Stimulated activated CD8-positive, alpha-beta memory T cell treated with anti-CD3 and anti-CD28 coated beads, Interleukin-15, amount 100 ng/mL, for 4 hours (primary cell): ENCODE measurements at places on chromosomes 7 and 10.

DNA sequence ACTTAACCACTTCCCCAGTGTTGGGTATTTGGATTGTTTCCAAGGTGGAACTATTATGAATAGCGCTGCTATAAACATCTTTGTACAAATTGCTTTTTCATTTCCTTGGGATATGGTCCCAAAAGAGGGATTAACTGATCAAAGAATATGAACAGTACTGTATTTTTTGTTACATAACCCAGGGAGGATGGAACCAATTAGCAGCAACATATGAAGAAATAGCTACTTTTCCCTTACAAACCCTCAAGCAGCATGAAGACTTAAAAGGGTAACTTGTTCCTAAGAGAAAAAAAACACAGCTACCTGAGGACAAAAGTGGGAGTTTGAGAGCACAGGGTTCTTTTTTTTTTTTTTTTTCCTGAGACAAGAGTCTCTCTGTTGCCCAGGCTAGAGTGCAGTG lies 13.1 kb upstream of the TLX1 start:
- no peak for DNase-seq

DNA sequence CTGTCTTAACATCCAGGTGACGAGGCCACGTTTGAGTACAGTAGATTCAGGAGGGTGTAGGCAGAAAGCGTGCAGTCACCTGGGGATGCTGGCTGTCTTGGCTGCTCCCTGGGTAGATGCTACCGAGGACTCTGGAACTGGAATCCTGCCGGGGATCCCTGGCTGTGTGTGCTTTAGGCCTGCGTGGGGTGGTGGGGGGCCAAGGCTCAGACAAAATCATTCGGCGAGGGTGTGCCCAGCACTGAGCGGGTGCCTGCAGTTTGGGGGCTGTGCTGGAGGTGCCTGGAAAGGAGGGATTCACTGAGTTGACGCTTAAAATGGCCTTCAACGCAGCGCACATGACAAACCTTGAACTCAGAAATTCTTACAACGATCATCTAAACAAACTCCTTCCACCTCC lies 93.5 kb upstream of the PODXL start:
- no peak for DNase-seq

- no peak for DNase-seq
Measured at GRCh38 chr10:66882271-66882670, 43.6 kb upstream of the LRRTM3 start.

DNA sequence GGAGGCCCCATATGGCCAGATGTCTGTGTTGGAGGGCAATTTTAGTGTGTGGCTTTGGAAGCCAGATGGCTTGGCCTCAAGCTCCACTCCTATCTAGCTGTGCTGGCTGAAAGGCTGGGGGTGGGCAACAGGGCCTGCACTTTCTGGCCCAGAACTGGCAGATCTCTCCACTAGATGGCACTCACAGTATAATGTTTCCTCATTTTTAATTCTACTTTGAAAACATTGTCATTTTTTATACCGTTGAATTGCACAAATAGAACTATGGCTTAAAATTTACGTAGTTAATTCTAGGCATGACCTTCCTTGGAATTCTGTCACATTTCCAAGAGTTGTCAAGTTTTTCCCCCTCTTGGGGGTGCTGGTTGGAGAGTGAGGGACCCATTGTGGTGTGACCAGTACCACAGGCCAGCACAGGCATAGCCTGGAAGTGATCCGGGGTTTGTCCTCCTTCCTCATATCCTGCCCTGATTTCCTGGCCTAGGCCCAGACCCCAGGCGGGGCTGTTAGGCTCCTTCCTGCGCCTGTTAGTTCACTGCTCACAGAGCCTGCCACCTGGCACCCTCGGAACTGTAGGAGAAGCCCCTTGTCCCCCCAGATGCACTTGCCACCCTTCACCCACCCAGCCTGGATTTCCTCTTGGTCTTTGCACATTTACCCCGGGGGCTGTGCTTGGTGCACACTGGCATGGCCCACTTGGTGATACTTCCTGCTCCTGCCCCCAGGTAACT lies 52.8 kb downstream of the ARHGAP22 start:
- DNase-seq: no peak

DNA sequence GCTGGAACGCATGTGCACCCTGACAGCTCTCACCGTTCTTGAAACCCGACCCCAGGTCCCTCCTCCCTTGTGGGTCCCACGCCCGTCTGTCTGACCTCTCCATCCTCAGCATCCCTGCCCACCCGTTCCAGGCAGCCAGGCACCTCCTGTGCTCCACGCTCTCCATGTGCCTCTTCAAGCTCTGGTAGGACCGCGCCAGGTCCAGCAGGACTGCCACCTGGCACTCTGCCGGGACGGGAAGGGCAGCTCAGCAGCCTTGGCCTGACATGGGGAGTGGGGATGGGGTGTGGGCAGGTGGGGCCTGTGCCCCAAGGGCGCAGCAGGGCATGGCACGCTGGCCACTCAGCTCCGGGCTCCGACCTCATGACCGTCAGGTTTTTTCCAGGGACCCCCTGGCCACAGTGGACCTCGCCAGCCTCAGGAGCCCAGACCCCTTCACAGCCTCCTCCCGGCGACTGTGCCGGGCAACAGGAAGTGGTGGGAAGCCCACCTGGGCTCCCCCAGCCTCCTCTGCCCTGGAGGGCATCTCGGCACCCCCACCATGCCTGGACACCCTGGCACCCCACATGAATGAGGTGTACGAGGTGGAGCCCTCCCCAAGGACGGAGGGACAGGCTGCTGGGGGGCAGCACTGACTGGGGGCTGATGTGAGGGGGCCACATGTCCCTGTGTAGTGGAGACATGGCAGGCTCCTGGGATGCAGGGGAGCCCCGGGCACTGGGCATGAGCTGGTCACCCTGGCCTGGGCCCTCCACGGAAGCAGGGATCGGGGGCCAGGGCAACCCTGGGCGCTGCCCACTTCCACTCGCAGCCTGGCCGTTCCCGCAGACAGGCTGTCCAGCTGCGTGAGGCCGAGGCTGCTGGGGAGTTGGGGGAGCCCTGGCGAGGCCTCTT lies 25.1 kb upstream of the NKX6-2 start:
- no peak for DNase-seq

DNA sequence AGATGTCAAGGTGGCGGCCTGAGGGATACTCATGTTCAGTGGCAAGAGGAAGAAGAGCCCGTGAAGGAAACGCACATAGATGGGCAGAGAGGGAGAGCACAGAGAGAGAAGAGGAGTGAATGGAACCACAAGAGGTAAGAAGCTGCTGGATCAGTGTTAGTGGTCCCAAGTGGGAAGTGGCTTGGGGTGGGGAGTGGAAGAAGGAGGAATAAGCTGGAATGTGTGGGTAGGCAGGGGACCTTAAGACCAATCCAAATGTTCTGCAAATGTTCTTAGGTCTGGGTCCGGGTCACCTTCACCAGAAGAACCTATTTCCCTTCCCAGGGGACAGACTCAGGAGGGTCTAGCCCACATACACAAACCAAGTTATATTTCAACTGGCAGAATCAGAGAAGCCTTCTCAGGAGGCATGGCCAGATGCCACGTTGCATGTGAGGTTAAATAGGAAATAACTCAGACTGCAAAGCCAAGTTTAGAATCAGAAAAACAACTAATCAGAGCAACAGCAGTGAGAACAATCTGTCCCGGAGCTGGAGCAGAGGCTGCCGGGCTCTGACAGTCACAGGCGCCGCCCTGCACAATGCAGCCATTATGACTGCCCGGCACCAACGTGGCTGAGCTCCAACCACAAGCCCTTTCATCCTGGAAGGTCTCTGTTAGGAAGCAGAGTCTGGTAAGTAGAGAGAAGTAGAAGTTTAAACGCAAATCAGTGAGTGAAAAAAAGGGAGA lies 78.6 kb upstream of the ARMC3 start:
- DNase-seq: no peak

DNA sequence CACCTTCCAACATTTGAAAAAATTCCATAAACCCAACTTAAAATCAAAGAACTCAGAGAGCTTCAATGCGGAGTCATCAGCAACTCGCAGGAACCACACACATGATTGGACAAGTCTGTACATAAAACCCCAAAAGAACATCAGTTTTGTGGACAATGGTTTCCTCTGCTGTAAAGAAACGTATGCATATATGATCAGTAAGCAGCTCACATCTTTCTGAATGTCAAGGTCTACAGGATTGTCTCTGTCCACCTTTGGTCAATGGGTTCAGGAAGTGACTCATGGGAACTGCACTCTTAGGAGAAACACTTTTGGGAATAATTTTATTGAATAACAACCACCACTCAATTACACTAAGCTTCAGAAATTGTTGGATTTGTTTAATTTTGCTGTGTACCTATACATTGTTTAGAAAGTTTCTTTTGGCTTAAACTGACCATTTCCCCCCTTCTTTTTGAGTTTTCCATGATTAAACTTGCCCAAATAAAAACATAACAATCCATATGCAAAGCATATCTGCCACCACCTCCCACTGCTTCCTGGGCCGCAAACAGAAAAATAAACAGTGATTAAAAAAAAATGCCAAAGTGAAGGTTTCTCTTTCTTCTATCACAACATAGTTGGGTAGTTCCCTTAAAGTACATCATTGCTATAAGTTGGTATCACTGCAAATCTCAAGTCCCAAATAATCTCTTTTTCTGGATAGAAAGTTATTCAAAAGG lies 27.3 kb upstream of the AFAP1L2 start:
- no peak for DNase-seq

GRCh38 chr7:3860932-3861331 lies 559.9 kb downstream of the SDK1 start:
- no peak for DNase-seq
